ENCODE measurements at places on chromosomes 4 and X.
A peak's percentile ranks its signal among the peaks of the same experiment; 100 is the strongest.

- DNase-seq = no peak
Measured at GRCh38 chr4:145876531-145877180, 62.0 kb downstream of the ZNF827 start.

GRCh38 chr4:111648056-111648455 lies 497.2 kb upstream of the FAM241A start:
- no peak for DNase-seq

DNA sequence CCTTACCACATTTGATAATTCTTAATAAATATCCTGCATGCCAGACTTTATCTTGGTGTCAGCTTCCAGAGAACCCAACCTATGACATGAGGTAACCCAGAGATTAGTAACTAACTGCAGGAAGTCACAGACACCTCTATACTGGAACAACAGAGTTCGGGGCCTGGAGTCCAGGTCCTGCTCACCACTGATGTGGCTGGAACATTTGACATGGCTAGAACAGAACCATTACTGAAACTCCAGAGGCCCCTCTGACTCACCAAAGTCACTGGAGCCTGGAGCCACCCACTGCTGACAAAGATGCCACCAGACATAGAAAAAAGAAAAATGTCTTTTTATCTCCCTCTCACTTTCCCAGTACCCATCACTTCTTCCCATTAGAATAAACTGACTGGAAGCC lies 403.7 kb downstream of the MID1IP1 start:
- no peak for DNase-seq

GRCh38 chrX:87299563-87300160 lies 217.9 kb upstream of the KLHL4 start:
- no peak for DNase-seq

- DNase-seq = no peak
Measured at GRCh38 chr4:146338512-146338911, 124.2 kb downstream of the REELD1 start.

GRCh38 chrX:16552546-16552945 lies 97.4 kb upstream of the S100G start:
- no peak for DNase-seq

DNA sequence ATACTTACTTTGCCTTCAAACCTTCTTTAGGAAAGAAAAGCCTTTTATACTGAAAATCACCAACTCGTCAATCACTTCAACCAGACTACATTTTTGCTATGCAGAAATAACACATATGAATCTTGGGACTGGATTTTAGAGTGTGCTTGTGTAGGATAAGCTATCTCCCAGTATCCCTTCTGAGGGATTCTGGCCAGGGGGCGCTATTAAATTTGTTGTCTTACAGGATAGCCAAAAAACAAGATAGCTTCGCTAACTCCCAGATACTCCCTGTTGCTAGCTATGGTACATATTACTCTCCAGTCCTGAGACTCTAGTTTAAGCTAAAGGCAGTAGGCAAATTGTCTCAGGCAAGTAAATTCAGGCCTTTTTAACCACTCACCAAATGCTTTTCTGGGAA lies 167.2 kb downstream of the LHFPL1 start:
- no peak for DNase-seq

DNA sequence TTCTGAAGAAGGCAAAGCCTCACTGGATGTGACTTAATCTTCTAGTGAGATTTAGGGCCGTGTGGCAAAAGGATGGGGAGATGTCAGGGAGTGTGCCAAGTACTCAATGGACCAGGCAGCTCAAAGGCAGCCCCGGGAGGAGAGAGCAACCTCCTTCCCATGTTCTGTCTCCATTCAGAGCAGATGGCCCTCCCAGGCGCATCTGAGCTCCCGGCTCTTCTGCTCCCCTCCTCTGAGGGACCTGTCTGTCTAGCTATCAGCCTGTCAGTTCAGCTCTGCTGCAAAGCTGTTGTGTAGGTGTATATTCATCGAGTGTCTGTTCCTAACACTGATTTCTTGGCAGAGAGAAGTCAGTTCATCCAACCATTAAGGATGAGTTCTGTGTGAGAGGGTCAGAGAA lies 10.9 kb upstream of the PORCN start:
- DNase-seq = no peak

DNA sequence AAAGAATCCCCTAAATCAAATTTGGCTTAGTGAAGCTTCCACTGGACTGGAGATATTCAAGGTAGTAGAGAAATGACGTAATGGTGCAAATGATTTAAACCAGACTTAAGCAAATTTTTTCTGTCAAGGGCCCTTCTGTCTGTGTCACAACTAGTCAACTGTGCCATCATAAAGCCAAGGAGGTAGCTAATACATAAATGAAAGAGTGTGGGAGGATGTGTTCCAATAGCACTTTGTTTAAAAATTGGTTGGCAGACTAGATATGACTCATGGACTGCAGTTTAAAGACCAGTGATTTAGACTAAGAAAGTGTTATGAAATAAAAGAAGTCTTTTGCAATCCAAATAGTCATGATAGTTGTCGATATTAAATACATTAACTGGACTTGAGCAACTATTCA lies 24.3 kb upstream of the TEX13C start:
- peak; percentile 0 for DNase-seq

GRCh38 chr4:11105715-11106114 lies 323.0 kb downstream of the HS3ST1 start:
- DNase-seq = no peak

GRCh38 chrX:129693354-129693753 lies 38.6 kb upstream of the APLN start:
- no peak for DNase-seq

GRCh38 chr4:185786422-185786821 lies 25.6 kb downstream of the SORBS2 start:
- no peak for DNase-seq

- DNase-seq = no peak
Measured at GRCh38 chr4:108426493-108426892, 193.9 kb upstream of the RPL34 start.

DNA sequence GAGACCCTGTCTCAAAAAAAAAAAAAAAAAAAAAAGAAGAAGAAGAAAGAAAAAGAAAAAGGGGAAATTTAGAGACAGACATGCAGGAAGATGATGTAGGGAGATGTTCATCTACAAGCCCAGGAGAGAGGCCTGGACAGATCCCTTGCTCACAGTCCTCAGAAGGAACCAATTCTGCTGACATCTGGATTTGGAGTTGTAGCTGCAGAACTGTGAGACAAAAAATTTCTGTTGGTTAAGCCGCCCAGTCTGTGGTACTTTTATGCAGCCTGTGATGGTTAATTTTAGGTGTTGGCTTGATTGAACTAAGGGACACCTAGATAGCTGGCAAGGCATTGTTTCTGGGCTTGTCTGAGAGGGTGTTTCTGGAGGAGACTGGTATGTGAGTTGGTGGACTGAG lies 10.1 kb upstream of the STIM2 start:
- DNase-seq = no peak

GRCh38 chr4:107834241-107834794 lies 9.6 kb downstream of the SGMS2 start:
- DNase-seq = no peak

DNA sequence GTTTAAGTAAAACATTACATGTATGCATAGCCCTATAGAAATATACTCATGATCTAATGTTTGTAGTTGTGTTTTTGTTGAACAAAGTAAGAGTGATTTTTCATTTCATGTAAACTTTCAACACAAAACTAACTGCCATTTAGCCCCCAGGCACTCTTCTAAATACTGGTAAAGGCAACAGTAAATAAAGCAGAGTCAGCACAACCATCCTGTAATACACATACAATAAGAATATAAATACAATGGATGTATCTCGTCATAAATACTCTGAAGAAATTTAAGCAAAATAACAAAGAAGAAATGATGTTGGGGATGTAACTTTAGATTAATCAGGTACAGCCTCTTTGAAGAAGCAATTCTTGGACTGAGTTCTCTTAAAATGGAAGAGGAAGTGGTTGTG lies 821.2 kb downstream of the ARAP2 start:
- DNase-seq = no peak

GRCh38 chr4:15240764-15241163 lies 187.1 kb upstream of the C1QTNF7 start:
- DNase-seq = no peak

DNA sequence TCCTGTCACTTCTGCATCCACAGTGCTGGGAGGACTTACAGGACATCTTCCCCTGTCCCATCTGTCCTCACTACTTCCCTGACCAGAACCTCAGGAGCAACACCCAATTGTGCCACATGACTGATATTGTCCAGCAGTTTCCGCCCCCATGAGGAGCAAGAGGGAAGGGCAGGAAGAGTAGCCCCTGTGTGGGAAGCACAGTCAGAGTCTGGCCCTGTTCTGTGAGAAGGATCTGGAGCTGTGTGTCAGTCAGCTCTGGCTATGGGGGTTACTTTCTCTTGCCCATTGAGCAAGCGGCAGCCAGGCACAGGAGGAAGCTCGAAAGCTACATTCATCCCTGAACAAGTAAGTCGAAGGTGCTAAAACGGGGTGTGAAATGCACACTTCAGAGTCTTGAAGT lies 14.8 kb upstream of the TRIM60 start:
- DNase-seq = no peak

DNA sequence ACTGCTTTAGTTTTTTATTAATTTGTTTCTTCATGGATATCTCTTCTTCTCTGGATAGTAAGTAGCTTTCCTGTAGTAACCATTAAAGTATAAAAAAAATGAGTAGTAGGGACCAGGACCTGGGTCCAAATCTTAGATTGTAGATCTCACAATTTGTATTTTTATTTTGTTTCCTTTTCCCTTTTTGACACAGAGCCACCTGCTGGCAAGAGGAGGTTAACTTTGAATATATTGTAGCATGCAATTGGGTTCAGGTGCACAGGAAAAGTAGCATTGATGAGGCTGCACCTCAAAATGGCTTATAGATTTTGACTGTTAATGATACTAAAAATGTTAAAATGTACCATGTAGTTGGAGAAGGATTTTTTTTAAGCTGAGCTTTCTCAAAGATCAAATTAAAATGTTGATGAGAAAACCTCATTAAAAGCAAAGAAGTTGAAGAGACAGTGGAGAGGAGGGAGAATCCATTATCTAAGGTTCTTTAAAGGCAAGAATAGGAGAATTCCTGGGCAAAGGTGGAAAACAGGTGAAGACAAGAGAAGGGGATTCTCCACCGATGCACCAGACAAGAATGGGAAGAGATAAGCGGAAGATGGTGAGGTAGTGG lies 48.3 kb upstream of the HPGDS start:
- DNase-seq = peak; percentile 21

DNA sequence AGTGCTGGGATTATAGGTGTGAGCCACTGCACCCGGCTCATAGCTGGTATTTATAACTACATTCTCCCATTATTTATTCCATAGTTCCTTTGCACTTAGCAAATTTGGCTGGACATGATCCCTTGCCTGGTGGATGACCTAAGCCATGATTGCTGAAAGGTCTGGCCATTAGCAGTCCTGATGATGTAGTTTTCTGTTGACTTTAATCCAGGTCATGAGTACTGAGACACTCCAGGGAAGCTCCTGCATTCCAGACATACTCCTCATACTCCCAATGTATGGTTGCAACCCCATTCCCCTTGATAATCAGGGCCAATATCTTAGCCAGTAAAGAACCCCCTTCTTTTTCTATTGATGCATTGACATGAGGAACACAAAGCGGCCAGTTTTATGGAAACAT lies 24.4 kb upstream of the MGST2 start:
- no peak for DNase-seq

DNA sequence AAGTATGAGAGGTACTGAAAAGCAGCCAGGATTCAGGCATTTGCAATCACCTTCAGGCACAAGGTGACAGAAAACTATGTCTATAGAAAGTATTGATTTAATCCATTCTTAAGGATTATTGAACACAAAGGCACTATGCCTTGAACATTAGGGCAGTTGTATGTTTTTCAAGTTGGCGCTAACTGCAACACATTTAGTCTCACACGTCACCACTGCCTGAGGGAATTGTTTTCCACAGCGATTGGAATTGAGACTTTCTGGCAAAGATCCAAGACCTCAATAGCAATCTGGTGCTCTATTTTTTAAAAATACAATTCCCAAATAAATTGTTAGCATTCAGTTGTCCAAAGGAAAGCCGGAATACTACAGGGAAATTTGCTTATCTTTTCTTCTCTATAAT lies 52.7 kb upstream of the FTHL17 start:
- DNase-seq = no peak

DNA sequence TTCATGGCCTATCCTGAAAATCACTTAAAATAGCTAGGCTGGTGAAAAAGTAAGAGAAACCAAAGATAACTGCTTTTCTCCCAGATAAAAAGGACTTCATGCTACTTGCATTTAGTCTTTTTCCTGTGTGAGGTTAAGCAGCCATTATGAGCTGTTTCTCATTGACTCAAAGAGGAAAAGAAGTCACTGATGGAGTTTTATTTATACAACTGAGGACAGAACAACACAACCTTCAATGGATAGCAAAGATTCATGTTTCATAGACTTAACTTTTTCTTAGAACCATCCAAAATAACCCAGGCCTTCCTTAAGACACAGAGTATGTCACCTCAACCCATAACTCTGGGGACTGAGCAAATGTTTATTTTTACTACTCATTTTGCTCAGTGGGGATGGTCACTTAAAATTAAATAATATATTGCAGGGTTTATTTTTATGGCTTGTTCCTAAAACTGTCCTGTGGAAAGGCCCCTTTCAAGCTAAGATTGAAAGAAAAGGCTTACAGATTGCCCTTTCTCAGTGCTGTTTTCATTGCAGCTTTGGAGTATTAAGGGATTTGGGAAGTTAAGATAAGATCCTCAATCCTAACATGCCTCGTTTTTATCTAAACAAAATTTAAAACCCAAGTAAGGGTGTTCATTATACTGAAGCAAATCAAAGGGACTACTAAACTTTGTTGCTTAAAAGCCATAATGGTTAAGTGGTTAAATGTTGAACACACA lies 252.6 kb upstream of the MAD2L1 start:
- DNase-seq = no peak

GRCh38 chr4:171650543-171650942 lies 162.7 kb upstream of the GALNTL6 start:
- DNase-seq = no peak

GRCh38 chr4:24105327-24106038 lies 215.6 kb upstream of the PPARGC1A start:
- DNase-seq = no peak

DNA sequence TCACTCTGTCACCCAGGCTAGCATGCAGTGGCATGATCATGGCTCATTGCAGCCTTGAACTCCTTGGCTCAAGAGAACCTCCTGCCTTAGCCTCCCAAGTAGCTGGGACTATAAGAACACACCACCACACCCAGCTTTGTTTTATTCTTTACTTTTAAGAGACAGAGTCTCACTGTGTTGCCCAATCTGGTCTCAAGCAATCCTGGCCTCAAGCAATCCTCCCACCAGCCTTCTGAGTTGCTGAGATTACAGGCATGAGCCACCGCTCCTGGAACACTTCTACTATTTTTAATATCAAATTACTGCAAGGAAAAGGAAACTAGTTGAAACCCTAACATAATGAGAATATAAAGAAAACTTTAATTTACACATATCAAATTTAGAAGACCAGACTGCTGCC lies 85.4 kb downstream of the FAM13A start:
- DNase-seq = no peak

- DNase-seq = no peak
Measured at GRCh38 chr4:157558016-157558415, 337.5 kb downstream of the GRIA2 start.

- DNase-seq = no peak
Measured at GRCh38 chr4:184938871-184939270, 79.4 kb upstream of the HELT start.
